ENCODE measurements at places on chromosomes 2 and 18. TPM values are rescaled to one million over a fixed set of nuclear protein-coding genes. Genes with fewer than 3 reads are reported as not detected.

The TUBB8B gene
- total RNA-seq: not detected

The FRZB gene
- 140 TPM for total RNA-seq

The MAL gene
- total RNA-seq: not detected

The ALKAL2 gene
- 11.3 TPM for total RNA-seq

The SCN2A gene
- total RNA-seq: not detected

The TCF23 gene
- not detected for total RNA-seq

The STARD6 gene
- not detected for total RNA-seq

The TOGARAM2 gene
- total RNA-seq: 0.49 TPM

The TACR1 gene
- 6.0 TPM for total RNA-seq

The MALL gene
- total RNA-seq: 27.6 TPM

The COL5A2 gene
- total RNA-seq: 135 TPM

The ERMN gene
- 1.3 TPM for total RNA-seq

The LOXL3 gene
- 24.9 TPM for total RNA-seq

The ADD2 gene
- total RNA-seq: 1.6 TPM

The CHRNG gene
- total RNA-seq: not detected

The RRM2 gene
- 1.2 TPM for total RNA-seq

The DNAJC5G gene
- 0.68 TPM for total RNA-seq

The PLEKHH2 gene
- 29.5 TPM for total RNA-seq

The POTEJ gene
- total RNA-seq: not detected

The NHEJ1 gene
- 10.3 TPM for total RNA-seq

All from thoracic aorta (tissue), 2 donors.